RCC 7860 (cell line): ENCODE measurements at places on chromosomes 2 and 18.
A peak's percentile ranks its signal among the peaks of the same experiment; 100 is the strongest.

GRCh38 chr2:79982445-79982844 lies 322.1 kb downstream of the LRRTM1 start:
- DNase-seq, result no peak

DNA sequence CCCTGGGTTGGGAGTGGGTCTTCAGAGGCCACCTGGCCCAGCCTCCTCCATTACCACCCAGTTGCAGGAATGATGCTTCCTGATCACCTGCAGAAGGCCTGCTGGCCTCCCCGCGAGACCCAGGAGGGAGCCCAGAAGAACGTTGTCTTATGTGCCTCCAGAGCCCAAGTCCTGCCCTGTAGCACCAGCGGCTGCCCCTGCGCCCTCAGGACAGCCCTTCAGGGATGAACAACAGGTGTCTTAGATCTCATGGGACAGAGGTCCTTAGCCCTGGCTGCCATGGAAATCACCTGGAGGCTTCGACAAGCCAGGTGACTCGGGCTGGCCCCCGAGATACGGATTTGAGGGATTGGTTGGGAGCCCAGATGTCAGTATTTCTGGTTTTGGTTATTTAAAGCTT lies 278.8 kb downstream of the CELF4 start:
- no peak for DNase-seq

- DNase-seq, result no peak
Observed at GRCh38 chr2:181738074-181738473, 57.8 kb upstream of the NEUROD1 start.

DNA sequence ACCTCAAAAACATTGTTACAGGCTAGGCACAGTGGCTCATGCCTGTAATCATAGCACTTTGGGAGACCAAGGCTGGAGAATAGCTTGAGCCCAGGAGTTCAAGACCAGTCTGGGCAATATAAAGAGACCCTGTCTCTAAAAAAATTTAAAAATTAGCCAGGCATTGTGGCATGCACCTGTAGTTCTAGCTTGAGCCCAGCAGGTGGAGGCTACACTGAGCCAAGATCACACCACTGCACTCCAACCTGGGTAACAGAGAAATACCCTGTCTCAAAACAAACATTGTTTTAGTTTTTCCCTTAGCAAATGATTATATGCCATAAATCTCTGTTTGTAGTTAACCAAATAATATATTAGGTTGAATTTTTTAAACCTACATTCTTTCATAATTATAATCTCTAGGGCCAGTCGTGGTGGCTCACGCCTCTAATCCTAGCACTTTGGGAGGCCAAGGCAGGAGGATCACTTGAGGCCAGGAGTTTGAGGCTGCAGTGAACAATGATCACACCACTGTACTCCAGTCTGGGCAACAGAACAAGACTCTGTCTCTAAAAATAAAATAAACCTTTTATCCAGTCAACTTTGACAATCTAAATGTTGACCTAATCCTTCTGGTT lies 13.3 kb upstream of the CYP20A1 start:
- no peak for DNase-seq

DNA sequence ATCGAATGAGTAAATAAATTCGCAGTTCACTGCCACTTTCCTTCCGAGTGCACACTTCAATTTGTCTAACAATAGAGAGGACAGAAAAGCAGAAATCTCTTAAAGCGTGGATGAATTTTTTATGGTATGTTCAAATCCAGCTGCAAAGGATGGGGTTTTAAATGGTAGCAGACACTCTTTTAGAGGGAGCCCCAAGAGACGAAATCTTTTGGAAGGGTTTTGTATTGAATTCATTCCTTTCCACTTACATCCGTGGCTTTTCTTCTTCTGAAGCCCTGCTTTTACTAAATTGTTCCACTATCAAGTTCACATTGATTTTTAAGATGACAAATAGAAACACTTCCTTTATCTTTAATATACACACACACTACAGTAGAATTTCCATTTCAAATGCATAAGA lies 680.7 kb downstream of the NR4A2 start:
- DNase-seq, result no peak

DNA sequence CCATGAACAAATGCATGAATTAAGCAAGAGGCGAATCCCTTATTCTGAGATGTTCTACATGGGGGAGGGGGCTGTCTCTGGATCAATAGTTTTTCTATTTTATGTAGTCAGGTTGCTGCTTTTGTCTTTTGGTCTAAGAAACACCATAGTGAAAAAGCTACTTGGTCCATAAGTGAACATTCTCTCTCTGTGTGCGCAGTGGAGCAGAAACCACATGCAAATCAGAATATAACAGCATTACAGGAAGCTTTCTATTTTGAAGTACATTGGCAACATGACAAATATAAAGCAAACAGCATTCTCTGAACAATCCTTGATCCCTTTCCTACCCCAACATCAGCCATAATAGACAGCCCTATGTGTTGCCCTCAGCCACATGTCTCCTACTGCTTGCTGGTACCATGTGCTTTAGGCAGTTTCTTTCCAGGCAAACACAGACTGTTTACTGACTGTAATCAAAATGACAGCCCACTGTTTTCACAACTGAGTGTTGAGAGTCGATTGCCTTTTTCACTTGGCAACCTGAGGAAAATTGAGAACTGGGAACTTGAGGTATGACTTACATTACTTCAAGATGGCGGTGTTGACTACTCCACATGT lies 10.6 kb downstream of the SCN3A start:
- no peak for DNase-seq

GRCh38 chr2:98561902-98562695 lies 46.2 kb downstream of the COA5 start:
- DNase-seq, result no peak

DNA sequence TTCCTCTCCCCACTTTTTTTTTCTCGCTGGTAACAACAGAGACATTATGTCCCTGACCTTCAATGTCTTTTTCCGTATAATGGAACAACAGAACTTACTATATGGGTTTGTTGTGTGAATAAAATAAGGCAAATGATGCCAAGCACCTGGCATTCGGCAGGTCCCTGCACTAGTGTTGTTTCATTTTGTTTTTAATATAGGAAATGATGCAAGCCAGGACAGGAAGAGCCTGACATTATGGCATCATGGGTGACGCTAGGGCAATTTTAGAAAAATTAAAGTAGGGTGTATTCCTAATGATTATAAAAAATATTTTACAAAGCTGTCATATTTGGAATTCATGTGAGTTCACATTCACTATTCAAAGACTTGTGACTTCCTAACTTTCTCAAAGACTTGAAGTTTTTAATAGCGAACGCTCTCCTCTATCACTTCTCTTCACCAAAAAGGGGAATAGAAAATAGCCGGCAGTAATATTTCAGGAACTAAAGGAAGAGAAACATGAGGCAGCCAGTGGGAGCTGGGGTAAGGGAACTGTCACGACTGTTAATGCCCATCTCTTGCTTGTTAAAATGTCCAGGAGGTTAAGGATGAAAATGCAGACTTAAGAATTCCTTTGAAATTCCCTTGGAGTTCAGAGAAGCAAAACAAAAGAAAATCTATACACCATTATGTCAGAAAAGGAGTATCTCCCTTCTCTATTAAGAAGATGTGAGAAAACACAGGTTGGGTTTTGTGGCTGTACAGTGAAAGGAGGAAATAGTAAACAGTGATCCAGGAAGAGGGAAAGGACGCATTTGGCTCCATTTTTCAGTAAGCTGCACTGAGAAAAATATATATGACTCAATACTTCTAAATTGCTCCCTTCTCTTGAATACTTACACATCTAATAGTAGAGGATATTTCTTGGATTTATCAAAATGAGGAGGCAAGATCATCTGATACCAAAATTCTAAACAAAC lies 60.2 kb downstream of the DPP4 start:
- no peak for DNase-seq

GRCh38 chr2:238389988-238390589 lies 36.6 kb upstream of the ASB1 start:
- no peak for DNase-seq

DNA sequence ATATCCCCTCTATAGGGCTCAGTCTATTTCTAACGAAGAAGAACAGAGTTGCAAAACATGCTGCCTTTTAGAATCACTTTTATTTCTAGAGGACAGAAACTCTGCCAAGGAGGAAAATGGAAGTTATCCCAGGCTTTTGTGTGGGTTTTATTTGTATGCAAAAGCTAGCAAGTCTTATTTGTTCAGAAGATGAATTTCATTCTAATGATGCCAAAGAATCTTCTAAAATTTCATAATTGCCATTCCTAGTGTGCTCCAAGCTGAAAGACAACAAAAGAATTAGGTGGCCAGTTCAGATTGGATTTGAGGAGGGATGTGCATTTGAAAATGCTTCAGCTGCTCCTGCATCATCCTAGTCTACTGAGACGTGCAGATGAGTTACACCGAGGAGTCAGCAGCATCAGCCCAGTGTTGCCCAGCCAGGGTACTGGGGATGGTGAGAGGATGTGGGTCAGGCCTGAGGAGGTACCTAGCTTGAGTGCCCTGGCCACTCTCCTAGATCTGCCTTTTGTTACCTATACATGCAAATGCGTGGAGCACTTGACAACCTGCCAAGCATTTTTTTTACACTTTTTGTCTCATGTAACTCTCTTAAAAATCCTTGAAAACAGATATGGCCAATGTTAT lies 80.1 kb downstream of the KCNS3 start:
- DNase-seq, result no peak

- DNase-seq, result no peak
Observed at GRCh38 chr2:114754907-114755563, 312.6 kb downstream of the DPP10 start.

DNA sequence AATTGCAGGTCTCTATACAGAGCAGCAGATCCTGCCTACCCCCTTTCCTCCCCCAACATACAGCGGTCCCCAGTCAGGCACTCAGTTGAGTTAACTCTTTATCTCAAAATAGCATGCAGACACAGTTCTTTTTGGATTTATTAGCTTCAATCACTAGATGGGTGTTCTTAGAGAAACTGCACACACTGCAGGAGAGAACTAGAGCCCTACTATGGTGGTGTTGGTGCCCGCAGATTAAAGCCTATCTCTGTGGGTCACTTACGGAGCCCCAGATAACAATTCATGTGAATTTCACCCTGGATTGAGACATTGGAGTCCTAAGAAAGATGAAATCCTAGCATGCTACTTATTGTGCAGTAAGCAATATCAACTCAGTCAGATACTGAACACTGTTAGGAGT lies 11.9 kb downstream of the ADD2 start:
- DNase-seq, result no peak

- DNase-seq, result peak; percentile 97
Observed at GRCh38 chr2:229454934-229455631, 184.0 kb upstream of the PID1 start.

DNA sequence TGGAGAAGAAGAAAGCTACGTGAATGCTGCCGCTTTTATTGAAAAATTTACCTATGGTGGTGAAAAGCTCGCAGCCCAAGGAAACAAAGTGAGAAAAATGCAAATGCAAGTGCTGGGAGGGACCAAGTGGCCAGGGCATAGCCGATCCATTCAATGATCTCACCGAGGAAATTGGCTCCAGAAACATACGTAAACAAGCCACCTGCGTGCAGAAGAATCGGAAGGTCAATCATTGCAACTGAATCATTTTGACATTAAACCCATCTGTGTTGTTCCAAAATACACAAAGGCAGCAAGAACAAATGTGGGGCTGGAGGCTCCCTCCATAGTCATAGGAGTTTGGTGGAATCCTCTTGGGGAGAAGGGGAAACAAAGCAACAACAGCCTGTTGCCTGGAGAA lies 51.5 kb downstream of the SRD5A2 start:
- no peak for DNase-seq

- DNase-seq, result no peak
Observed at GRCh38 chr2:104707056-104707455, 146.9 kb upstream of the POU3F3 start.

DNA sequence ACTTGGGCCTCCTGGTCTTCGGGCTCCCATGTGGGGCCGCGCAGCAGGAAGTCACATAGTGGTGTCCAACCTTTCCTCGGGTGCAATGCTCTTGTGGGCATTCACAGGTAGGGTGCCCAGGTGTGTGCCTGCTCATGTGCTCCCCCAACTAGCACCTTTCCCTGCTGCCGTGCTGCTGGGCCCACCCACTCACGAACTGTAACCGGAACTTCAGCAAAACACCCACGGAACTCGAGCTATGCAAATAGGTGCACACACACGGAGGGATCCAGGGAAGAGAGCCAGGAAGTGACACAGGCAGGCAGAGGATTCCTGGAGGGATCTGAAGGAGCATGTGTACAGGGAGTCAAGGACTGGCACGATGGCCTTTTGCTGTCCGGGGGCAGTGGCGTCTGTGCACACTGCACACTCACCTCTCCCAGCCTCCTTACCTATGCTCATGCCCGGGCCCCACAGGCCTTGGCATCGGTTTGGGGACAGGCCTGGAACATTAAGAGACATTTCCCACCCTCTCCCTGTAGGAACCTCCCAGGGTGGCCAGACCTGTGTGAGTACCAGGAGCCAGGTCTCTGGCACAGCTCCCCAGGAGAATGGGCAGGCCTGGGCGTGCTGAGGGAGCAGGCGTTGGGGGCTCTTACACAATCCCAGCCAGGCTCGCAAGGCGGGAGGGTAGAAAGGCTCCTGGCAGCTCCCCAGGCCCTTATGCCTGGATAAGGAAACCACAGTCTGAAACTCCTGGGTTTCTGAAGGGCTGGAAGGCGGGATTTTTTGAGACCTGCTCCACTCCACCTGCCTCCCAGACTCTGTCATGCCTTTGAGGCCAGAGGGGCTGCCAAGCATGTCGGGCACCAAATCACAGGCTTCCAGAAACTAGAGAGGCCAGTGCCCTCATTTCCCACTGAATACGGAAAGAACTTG lies 6.6 kb upstream of the PTMA start:
- DNase-seq, result no peak

GRCh38 chr2:146602856-146603255 lies 1242.0 kb upstream of the ACVR2A start:
- DNase-seq, result no peak

DNA sequence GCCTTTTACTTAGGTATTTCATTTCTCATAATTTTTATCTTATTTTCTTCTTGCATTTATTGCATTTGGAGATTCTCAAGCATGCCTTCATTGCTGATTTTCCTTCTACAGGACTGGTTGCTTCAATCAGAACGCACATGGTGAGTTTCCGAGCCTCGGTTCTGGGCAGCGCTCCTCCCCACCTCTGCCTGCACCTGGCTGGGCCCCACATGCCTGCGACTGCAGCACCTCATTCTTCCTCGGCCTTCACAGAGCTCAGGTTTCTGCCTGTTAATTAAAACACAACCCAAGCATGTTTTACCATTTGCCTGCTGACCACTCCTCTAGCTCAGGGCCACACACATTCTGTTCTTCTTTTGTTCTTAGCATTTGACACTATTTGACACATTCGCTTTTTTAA lies 398.8 kb downstream of the GALR1 start:
- no peak for DNase-seq

GRCh38 chr2:132392221-132392620 lies 24.4 kb upstream of the GPR39 start:
- no peak for DNase-seq

- no peak for DNase-seq
Observed at GRCh38 chr2:80322311-80322920, 17.9 kb upstream of the LRRTM1 start.

GRCh38 chr2:172552547-172553291 lies 3.2 kb upstream of the PDK1 start:
- DNase-seq, result peak; percentile 76
